ENCODE measurements at places on chromosomes 7 and 10.

DNA sequence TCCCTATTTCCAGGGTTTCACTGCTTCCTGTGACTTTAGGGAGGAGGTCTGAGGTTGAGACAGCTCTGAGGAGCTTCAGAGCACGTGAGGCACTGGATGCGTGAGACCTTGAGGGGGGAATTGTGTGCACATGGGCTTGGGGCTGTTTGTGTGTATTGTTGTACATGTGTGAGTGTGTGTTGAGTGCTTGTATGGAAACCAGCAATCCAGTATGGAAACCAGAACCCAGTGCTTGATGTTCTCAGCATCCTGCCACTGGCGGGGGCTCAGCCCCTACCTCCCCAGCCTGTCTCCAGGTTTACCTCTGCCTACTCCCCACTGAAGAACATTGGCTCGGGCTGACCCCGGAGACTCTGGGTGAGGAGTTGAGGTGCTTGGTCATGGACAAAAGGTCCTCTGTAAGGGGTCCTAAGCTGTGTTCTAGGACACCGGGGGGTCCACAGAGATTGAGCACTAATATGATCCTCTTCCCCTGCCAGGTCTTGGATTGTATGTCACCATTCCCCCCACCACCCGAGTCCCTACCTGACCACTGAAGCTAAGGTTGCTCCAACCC lies 20.8 kb downstream of the SFTPD start:
- no peak for DNase-seq

- DNase-seq: no peak
These were observed 40.3 kb downstream of the PITRM1 start for GRCh38 chr10:3132036-3133025.

DNA sequence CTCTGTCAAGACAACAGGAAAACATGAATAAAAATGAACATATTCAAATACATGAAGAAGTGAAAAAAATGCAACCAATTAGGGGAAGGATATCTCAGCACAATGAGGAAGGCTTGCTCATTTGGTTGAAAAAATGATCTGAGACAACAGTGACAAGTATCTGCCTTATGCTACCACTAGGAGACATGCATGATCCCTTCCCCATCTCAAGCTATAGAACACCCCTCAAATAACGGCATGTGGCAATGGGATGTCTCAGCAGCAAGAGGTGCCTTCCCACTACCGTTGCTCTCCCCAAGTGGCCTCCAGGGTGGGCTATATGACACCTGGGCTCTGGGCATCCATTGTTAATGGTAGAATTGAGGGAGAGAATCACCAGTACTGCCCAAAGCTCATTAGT lies 98.1 kb upstream of the RSU1 start:
- DNase-seq: no peak

DNA sequence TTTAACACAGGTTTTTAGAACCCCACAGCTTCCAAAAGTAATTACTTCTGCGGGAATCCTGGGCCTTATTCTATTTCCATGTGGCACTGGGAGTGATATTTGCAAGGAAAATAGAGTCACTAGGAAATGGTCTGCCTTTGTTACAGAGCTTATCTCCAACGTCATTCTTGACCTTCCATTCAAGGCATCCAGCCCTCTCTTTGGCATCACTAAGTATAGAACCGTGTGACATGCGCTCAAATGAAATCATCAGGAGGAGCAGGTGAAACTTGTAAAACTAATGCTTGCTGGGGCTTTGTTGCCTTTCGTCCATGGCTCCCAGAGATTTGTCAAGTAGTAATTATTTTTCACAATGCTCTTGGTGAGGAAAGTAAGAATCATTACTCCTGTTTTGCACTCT lies 73.4 kb downstream of the PAPSS2 start:
- DNase-seq: no peak

- no peak for DNase-seq
These were observed 422.7 kb upstream of the LRGUK start for GRCh38 chr7:133704453-133704852.

GRCh38 chr10:81096558-81096957 lies 558.9 kb downstream of the SH2D4B start:
- DNase-seq: no peak

Measured in HT-29 (cell line).